ENCODE measurements at places on chromosomes 3 and 15.

DNA sequence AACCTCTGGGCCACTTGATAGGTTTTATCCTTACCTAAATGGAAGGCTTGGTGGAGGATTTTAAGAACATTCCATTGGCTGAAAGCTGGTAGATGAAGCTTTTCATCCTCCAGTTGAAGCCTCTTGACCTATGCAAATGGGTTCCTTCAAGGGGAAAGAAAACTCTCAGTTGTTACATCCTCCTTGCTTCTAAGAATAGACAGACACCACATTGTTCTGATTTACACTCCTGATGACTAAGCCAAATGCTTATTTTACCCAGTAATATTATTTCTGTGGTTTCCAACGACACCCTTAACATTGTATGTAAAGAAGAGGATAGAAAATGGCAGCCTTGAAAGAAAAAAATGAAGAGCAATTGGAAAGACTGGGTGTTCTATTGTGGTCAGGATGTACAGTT lies 480.5 kb downstream of the OTOL1 start:
- no peak for DNase-seq

GRCh38 chr3:108219336-108219735 lies 2.9 kb downstream of the IFT57 start:
- DNase-seq, result no peak

DNA sequence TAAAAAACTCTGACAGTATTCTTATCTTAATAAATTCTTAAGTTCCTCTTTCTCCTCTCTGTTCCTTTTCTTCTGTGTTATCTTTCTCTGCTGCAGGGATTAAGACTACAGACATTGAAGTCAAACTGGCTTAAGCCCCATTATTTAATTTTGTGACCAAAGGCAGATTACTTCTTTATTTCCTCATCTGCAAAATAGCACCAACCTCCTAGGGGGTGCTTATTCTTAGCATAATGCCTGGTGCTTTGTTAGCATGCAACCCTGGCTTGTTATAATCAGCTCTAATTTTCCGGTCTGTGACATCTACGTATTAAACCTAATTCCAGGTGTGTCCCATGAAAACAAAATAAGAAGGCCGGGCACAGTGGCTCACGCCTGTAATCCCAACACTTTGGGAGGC lies 23.8 kb downstream of the SEMA6D start:
- no peak for DNase-seq

DNA sequence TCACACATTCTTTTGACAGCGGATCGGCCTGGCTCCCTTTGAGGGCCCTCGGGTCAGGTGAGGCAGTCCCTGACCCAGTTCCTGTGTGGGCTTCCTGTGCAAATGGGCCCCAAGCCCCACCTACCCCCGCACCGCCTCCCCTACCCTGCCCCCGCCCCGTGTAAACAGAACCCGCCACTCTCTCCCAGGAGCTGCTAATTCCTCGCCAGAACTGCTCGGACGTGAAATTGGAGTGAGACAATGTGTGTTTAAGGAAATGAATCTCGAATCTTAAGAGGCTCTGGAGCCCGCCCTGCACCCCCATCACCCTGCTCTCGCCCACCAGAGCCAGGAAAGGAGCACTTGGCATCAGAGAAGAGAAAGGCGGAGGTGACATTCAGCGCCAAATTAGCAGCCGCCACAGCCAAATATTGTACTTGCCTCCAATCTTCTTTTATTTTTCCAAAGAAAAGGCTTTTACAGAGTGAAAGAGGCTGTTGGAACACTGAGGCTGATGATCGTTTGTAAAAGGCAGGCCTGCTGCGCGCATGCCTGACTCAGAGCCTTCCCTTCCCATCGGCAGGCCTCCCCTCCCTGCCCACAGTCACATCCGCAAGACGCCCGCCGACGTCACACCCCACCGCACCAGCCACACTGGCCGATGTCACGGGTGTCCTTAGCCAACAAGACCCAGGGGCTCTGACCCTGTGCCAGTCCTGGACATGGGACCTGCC lies 53.1 kb downstream of the CACNA2D2 start:
- no peak for DNase-seq

DNA sequence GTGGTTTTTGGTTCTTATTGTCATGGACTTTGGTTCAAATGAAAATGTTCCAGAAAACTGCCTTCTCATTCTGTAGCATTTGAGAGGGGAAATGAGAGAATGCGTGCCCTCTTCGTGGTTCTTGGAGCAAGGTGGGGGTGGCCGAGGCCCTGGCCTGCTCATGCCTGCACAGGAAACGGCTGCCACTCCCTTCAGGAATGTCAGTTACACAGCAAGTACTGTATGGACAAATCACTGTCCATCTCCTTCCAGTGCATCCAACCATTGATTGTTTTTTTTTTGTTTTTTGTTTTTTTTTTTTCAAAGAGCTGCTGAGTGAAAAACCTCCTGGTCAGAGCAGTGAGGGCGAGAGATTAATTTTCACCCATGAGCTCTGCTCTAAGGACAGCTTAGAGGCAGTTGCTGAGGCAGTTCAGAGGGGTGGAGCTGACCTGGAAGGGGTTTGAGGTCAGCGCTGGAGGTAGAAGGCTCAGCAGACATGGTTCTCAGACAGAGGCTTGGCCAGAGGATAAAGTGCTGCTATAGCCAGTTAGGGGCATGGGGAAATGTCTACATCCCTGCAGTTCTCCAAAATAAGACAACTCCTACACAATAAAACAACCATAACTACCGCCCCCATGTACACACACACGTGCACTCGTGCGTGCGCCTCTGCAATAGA lies 20.2 kb upstream of the KIF23 start:
- DNase-seq, result no peak

Measured in SK-MEL-5 (cell line).